ENCODE measurements at places on chromosomes 5 and 9.

GRCh38 chr9:129405827-129406213, 215.1 kb downstream of the C9orf50 start:
- no peak for DNase-seq

DNA sequence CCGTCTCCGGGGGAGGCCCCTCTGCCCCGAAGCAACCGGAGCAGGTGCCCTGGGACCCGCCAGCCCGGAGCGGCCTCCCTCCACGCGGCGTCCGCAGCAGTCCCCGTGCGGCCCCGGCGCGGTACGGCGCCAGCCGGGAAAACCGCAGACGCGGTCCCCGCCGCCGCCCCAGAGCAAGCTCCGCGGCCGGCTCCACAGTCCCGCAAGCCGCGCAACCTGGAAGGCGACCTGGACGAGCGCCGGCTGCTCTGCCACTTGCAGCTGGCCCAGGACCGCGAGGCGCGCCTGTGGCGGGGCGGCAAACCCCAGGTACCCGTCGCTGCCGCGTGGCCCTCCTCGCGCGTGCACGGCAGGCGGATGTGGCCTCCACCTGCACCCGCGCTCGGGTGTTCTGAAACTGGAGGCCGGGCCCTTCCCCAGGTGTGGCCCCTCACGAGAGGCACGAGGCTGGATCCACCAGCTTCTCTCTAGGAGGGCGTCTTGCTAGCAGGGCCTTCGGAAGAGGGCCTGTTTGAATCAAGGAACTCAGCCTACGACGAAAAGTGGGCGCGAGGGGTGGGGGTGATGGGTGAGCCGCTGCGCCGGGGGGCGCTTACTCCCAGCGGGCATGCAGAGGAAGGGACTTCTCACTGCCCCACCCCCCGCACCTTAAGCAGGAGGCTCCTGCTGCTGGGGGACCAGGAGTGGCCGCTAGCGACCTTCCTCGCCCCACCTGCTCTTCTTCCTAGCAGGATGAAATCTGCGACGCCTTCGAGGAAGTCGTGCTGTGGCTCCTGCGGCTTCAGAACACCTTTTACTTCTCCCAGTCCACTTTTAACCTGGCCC, 602 bp downstream of the CCNI2 start:
- DNase-seq: peak; percentile 33

DNA sequence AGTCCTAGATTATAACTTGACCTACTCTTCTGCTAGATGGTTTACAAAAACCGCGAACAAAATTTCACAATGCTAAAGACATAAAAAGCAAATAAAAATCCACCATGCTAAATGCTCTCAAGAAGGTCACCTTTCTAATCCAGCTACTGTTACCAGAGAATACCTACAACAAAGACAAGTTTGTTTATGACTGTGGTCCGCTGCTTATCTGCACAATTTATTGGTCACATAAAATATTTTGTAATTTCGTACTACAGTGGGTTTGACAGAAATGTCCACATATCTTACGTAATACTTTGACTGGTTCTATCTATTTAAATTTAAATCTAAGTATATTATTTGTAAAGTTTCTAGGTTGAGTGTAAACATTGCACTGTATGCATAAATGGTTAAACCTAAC, 257.6 kb upstream of the ZNF608 start:
- no peak for DNase-seq

- DNase-seq: no peak
Measured at GRCh38 chr5:66643387-66643786, 47.2 kb downstream of the MAST4 start.

DNA sequence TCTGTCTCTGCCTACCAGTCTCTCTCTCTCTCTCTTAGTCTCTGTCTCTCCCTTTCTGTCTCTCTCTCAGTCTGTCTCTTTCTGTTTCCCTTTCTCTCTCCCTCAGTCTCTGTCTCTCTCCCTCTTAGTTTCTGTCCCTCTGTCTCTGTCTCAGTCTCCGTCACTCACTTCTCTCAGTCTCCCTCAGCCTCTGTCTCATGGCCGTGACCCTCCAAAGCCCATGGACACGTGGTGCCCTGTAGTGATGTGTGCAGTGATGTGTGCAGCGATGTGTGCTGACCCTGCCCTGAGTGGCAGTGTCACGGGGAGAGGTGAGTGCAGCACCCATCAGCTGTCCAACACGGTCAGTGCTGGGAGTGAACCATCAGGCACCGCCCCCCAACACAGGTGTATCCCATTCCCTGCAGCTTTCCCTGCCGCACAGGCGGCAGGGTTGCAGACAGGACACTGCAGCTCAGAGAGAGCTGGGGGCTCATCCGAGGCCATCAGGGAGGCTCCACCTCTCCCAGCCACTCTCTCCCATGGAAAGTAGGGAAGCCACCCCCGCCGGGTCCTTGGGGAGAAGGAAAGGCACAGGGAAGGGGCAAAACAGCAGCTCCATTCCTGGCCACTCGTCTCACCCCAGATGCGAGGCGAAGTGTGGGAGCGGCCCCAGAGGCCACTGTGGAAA, 794 bp upstream of the LRRC14B start:
- no peak for DNase-seq

Measured in activated T-cell treated with anti-CD3 and anti-CD28 coated beads for 1 hour (primary cell).